NCI-H146 (cell line): ENCODE measurements at places on chromosomes 4 and X.

- no peak for DNase-seq
Measured at GRCh38 chrX:74179071-74179470, 124.9 kb upstream of the ZCCHC13 start.

DNA sequence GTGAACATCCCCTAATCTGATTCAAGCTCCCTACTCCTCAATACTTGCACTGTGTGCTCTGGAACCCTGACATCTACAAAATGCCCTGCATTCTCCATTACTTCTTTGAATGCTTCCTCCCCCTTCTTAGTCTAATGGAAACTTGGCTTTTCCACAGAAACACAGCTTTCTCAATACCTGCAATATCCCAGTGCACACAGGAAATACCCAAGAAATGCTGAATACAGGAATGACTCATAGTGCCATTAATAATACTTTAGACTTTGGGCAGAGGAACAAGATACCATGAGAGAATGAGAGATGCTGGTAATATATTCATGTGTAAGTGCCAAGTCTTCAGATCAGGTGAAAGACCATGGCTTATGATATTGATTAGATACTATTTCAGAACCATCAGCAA lies 5.6 kb downstream of the QRFPR start:
- no peak for DNase-seq

- peak; percentile 46 for DNase-seq
Measured at GRCh38 chrX:8731559-8732395, at the start of gene ANOS1. ANOS1 (minus strand) TSS chrX:8732137; CDS start chrX:8732036, 101 bp downstream.

GRCh38 chrX:132689612-132690563 lies 201.1 kb upstream of the MBNL3 start:
- DNase-seq, result no peak

DNA sequence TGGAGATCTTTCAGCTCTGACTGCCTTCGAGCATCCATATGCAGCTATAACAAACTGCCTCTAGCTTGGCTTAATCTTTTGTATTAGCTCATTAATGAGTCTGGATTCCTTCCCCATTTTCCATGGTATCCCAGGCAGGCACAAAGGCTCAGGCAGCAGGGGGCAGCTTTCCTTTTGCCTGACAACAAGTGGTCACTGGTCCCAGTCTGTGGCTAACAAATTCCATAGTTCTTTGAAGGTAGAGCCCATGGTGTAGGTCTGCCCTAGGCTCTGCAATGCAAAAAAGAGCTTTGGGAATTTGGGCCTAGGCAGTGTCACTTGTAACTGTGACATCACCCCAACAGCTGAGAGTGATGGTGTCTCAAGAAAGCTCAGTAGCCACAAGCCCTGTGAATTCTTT lies 234.4 kb upstream of the GPC4 start:
- DNase-seq, result no peak

- DNase-seq, result no peak
Measured at GRCh38 chr4:87916626-87917025, 58.9 kb upstream of the SPP1 start.
